ENCODE measurements at places on chromosomes 2 and 18. TPM values are rescaled to one million over a fixed set of nuclear protein-coding genes. Genes with fewer than 3 reads are reported as not detected.

The KRTCAP3 gene
- total RNA-seq, result 32.1 TPM

The GATA6 gene
- 10.9 TPM for total RNA-seq

The KIF1A gene
- 0.54 TPM for total RNA-seq

DNA sequence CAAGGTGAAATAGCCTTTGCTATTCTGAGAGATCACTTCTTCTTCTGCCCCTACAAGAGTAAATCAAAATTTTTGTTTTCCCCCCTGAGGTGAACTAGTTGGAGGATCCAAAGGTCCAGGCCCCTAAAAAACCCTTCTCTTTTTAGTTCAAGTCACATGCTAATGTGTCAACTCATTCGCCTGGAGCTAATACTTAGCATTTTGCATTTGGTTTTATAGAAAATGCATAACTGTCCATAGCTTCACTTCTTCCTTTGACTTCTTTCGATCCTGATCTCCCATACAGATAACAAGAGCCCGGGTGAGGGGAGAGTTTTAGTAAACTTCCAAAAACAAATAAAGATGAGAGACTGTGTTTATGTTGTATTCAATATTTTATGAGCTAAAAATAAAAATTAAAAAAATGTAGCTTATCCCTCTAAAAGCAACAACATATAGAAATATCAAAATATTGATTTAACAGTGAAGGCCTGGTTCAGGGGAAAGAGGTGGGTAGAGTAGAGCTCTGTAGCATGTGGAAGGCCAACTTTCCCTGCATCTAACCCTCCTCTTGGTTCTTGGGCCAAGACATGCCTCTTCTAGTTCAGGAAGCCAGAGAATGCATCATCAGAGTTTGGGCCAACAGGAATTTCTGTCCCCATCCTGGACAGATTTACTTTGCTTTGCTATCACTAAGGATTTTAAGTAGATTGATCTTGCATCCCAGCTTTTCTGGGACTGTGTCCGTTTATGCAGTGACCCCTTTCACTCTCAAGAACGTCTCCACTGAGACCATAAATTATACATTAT, 333.8 kb downstream of the ALK start:
- no peak for DNase-seq
- no peaks in the 10 kb centered on the region for H3K36me3 ChIP-seq
- H3K4me1 ChIP-seq, result no peaks in the 10 kb centered on the region
- no peak overlapping the region for H3K27ac ChIP-seq

GRCh38 chr2:71748227-71748626, 294.9 kb downstream of the DYSF start:
- no peak overlapping the region for H3K27ac ChIP-seq
- no peak for DNase-seq
- no peaks in the 10 kb centered on the region for H3K36me3 ChIP-seq
- H3K4me3 ChIP-seq, result no peak overlapping the region
- no peaks in the 10 kb centered on the region for H3K27me3 ChIP-seq
- no peaks in the 10 kb centered on the region for H3K4me1 ChIP-seq
